ENCODE measurements at places on chromosomes 7 and 10. TPM values are rescaled to one million over a fixed set of nuclear protein-coding genes. Genes with fewer than 3 reads are reported as not detected.
A peak's percentile ranks its signal among the peaks of the same experiment; 100 is the strongest.

GRCh38 chr10:51363415-51363814 is 289.1 kb downstream of the PRKG1 start:
- no peak for DNase-seq
- H3K4me1 ChIP-seq, result no peaks in the 10 kb centered on the region
- no peak overlapping the region for H3K27ac ChIP-seq
- no peaks in the 10 kb centered on the region for H3K36me3 ChIP-seq

DNA sequence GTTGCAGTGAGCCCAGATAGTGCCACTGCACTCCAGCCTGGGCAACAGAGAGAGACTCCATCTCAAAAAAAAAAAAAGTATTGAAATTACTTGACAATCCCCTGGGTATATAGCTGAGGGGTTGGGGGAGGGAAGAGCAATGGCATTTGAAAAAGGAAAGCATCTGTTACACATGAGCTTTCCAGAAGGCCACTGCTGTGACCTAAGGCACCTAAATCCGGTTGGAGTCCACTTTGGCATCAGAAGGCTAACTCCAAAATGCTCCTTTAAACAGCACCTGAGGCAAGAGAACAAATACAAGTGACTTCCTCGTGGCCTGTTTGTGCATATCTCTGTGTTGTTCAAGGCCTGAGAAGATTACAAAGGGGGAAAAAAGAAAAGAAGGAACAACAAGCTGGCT is 74.8 kb upstream of the PALS2 start:
- H3K27me3 ChIP-seq, result no peaks in the 10 kb centered on the region
- DNase-seq, result no peak
- H3K27ac ChIP-seq, result no peak overlapping the region
- H3K4me1 ChIP-seq, result no peaks in the 10 kb centered on the region

- H3K27ac ChIP-seq, result no peak overlapping the region
- peaks cover 4% of the 10 kb centered on the region for H3K4me1 ChIP-seq
- no peaks in the 10 kb centered on the region for H3K27me3 ChIP-seq
- no peak overlapping the region for H3K4me3 ChIP-seq
- DNase-seq, result no peak
Observed at GRCh38 chr7:979886-980571, 3.0 kb upstream of the CYP2W1 start.

DNA sequence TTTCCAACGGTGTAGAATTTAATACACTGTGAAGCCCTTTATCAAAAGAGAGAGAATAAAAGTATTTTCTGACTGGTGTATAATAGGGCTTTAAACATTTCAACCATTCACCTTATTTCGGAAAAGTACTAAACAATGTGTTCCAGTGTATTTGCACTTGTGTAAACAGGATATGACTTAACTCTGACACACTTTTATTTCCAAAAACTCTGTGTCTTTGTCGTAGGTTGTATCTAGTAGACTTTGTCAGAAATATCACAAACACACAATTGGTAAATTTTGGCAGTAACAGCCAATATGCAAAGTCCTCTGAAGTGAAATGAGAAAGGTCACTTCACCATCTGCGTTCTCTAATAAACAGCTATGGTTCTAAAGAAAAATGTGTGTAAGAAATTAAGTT is 10.3 kb upstream of the TSPAN13 start:
- peaks cover 27% of the 10 kb centered on the region for H3K4me1 ChIP-seq
- no peaks in the 10 kb centered on the region for H3K36me3 ChIP-seq
- H3K27me3 ChIP-seq, result no peaks in the 10 kb centered on the region
- H3K4me3 ChIP-seq, result no peak overlapping the region
- no peak overlapping the region for H3K27ac ChIP-seq
- no peak for DNase-seq

DNA sequence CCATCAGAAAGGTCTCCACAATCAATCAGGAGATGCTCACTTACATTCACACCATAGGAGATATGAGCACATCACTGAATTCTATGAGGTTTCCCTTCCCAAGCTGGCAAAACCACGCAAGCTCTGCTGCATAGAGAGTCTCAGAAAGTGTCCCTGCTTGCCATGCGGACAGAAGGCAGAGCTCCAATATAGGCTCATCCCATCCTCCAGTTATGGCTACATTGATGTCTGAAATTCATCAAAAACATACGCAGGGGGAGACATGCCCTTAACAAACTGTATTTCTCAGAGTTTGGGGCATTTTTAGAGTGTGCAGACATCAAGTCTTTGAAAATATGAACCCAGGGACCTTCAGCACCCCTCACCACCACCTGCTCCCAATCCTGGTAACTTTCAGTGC is 2.9 kb downstream of the C10orf90 start:
- DNase-seq, result no peak
- H3K27me3 ChIP-seq, result no peaks in the 10 kb centered on the region
- H3K4me1 ChIP-seq, result no peaks in the 10 kb centered on the region

- H3K4me3 ChIP-seq, result no peak overlapping the region
- H3K36me3 ChIP-seq, result no peaks in the 10 kb centered on the region
- H3K27me3 ChIP-seq, result no peaks in the 10 kb centered on the region
- no peak for DNase-seq
- no peak overlapping the region for H3K27ac ChIP-seq
Observed at GRCh38 chr10:61830846-61831273, 70.6 kb upstream of the ARID5B start.

DNA sequence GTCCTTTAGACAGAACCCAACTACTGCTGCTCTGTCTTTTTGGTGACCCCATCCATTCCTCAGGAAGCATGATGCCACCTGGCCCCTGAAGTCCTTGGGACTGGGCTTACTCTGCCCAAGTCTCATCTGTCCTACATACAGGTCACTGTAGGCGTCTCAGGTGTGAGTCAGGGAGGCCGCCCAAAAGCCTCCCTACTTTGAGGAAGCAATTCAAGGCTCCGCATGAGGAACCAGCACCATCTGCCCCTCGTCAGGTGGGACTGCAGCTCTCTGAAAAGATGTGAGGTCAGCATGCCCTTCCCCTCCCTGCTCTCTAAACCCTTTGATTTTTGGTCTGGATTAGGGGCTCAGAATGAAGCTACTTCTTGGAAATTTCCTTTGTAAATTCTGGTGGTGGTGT is 354.8 kb downstream of the CXCL12 start:
- peak; percentile 80 for DNase-seq
- no peaks in the 10 kb centered on the region for H3K4me1 ChIP-seq
- no peak overlapping the region for H3K27ac ChIP-seq
- H3K27me3 ChIP-seq, result no peaks in the 10 kb centered on the region
- H3K4me3 ChIP-seq, result no peak overlapping the region

GRCh38 chr7:100545360-100546128 is 6.5 kb downstream of the AGFG2 start:
- H3K4me1 ChIP-seq, result peaks cover 35% of the 10 kb centered on the region
- H3K4me3 ChIP-seq, result peak overlapping the region; percentile 64
- no peaks in the 10 kb centered on the region for H3K27me3 ChIP-seq
- DNase-seq, result peak; percentile 85

- peaks cover 7% of the 10 kb centered on the region for H3K4me1 ChIP-seq
- no peaks in the 10 kb centered on the region for H3K36me3 ChIP-seq
- H3K4me3 ChIP-seq, result no peak overlapping the region
- DNase-seq, result peak; percentile 73
- H3K27me3 ChIP-seq, result no peaks in the 10 kb centered on the region
Observed at GRCh38 chr10:69957886-69958555, 94.6 kb upstream of the MACROH2A2 start.

DNA sequence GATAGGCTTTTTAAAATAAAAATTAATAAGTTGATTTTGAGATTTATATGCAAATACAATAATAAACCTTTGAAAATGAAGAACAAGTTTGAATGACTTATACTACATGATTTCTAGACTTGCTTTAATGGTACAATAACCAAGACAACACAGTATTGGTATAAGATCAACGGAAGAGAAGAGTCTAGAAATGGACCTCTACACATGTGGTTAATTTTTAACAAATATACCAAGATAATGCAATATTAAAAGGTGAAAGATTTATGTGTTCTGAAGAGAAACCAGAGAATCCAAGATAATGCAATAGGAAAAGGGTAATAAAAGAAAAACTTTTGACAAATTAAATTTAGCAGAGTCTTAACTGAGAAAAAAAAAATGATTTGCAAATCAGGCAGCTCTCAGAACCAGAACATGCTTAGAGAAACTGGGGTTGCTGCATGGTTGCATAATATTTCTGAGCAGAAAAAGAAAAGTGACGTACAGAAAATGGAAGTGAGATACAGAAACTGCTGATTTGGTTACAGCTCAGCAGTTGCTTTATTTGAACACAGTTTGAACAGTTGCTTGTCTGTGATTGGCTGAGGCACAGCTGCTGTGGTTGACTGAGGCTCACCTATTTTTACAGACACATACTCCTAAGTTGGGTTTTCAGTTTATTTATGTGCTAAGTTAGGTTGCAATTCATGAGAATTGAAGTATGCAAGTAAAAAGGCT is 365.9 kb downstream of the CRPPA start:
- H3K4me1 ChIP-seq, result no peaks in the 10 kb centered on the region
- H3K27ac ChIP-seq, result no peak overlapping the region
- H3K4me3 ChIP-seq, result no peak overlapping the region
- no peaks in the 10 kb centered on the region for H3K36me3 ChIP-seq
- no peak for DNase-seq

DNA sequence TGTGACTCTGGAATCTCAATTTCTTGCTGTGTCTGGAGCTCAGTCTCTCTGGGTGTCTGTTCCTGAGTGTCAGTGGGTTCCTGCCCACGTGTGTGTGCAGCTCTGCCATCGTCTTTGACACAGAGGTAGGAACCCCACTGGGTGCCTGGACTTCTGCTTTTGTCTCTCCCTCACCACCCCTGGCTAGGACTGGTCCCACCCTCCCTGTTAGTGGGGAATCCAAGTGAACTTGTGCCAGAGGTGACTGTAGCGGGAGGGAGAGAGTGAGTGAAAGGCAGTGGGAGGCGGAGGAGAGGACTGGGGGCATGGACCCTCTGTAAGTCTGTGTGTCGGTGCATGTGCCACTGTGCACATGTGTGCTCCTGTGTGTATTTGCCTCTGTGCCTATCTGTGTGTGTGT is 299.9 kb upstream of the ZMIZ1 start:
- H3K4me3 ChIP-seq, result no peak overlapping the region
- H3K27ac ChIP-seq, result no peak overlapping the region
- H3K36me3 ChIP-seq, result no peaks in the 10 kb centered on the region
- no peaks in the 10 kb centered on the region for H3K4me1 ChIP-seq

DNA sequence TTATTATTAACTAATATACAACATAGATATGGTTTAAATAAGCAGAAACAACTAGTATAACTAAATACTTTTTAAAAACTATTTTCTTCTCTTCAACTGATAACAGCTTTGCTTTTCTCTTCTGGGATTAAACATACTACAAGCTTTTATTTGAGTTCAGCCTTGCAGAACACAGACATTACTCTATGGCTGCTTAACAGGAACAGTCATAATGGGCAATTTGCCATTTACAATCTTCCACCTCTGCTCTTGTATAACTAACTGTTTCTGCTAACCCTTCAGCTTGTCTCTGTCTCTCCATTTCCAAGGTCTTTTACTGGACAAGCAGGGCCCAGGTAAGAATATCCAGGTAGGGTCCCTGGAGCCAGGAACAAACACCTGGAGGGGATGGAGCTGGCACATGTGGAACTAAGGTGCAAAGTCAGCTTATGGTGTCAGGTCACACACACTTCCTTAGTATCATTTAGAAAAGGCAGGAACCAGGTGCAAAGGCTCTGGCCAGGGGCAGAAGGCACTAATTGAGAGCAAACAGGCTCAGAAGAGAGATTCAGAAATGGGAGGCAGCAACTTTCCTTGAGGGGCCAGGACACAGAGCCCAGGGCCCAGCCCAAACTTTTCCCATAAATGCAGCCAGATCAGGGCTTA is 93.1 kb downstream of the STRA8 start:
- no peak for DNase-seq
- no peaks in the 10 kb centered on the region for H3K4me1 ChIP-seq
- H3K4me3 ChIP-seq, result no peak overlapping the region
- no peak overlapping the region for H3K27ac ChIP-seq
- no peaks in the 10 kb centered on the region for H3K27me3 ChIP-seq

- no peaks in the 10 kb centered on the region for H3K36me3 ChIP-seq
- no peaks in the 10 kb centered on the region for H3K27me3 ChIP-seq
- H3K4me3 ChIP-seq, result no peak overlapping the region
- no peaks in the 10 kb centered on the region for H3K4me1 ChIP-seq
- no peak overlapping the region for H3K27ac ChIP-seq
- no peak for DNase-seq
Observed at GRCh38 chr7:41581041-41581440, 121.8 kb downstream of the INHBA start.

GRCh38 chr7:149855361-149856305 is 17.5 kb downstream of the ZNF862 start:
- H3K27me3 ChIP-seq, result no peaks in the 10 kb centered on the region
- no peak overlapping the region for H3K27ac ChIP-seq
- peak; percentile 90 for DNase-seq
- H3K4me1 ChIP-seq, result peaks cover 18% of the 10 kb centered on the region
- H3K4me3 ChIP-seq, result no peak overlapping the region

- no peak overlapping the region for H3K4me3 ChIP-seq
- no peaks in the 10 kb centered on the region for H3K27me3 ChIP-seq
- DNase-seq, result no peak
- peaks cover 6% of the 10 kb centered on the region for H3K4me1 ChIP-seq
- no peak overlapping the region for H3K27ac ChIP-seq
Observed at GRCh38 chr7:16428672-16429071, 7.3 kb upstream of the CRPPA start.

DNA sequence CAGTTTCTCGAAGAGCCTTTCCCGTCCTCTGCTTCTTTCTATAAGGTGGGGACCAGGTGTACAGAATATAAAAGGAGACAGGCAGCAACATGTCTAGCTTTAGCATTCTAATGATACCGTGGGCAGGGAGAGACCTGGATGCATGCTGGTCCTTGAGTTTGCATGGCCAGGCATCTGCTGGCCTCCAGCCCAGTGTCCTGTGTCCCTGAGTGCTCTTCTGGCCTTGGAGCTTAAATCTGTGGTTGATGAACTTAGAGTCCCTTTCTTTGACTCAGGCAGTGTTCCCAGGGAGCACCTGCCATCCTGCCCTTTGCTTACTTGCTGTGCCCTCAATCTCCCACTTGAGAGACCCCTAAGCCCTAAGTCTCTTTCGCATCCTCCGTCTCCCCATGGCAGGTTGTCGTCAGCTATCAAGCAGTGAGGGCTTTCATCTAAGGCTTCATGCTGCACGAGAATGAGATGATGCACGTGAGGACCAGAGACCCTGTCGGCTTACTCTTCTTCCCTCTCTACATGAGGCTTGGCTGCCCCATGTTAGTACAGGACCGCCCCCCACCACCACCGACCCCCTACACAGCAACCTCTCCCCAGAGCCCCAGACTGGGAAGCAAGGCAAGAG is 313.4 kb upstream of the C7orf33 start:
- H3K4me1 ChIP-seq, result no peaks in the 10 kb centered on the region
- H3K4me3 ChIP-seq, result no peak overlapping the region
- H3K27ac ChIP-seq, result no peak overlapping the region
- no peaks in the 10 kb centered on the region for H3K36me3 ChIP-seq
- no peaks in the 10 kb centered on the region for H3K27me3 ChIP-seq

DNA sequence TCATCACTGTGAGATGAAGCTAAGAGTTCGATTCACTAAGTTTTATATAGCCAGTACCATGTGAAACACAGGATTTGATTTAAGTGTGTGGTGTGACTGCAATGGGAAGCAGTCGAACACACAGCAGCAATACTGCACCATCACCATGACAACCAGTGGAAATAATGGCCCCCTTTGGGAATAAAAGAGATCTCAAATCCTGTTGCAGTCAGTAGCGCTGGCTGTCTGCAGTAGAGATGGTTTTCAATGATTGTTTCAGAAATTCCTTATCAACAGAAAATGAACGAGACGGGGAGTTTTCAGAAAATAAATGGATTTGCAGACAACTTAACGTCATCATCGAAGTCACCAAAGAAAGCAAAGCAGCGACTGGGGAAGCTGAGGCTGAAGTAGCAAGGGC is 91.0 kb downstream of the PTPRE start:
- H3K4me1 ChIP-seq, result no peaks in the 10 kb centered on the region
- H3K4me3 ChIP-seq, result no peak overlapping the region
- no peak overlapping the region for H3K27ac ChIP-seq
- no peak for DNase-seq
- H3K36me3 ChIP-seq, result no peaks in the 10 kb centered on the region

The MRLN gene
- not detected for total RNA-seq

Measured in endodermal cell (in vitro differentiated cells).